ENCODE measurements at places on chromosomes 2 and 18.

DNA sequence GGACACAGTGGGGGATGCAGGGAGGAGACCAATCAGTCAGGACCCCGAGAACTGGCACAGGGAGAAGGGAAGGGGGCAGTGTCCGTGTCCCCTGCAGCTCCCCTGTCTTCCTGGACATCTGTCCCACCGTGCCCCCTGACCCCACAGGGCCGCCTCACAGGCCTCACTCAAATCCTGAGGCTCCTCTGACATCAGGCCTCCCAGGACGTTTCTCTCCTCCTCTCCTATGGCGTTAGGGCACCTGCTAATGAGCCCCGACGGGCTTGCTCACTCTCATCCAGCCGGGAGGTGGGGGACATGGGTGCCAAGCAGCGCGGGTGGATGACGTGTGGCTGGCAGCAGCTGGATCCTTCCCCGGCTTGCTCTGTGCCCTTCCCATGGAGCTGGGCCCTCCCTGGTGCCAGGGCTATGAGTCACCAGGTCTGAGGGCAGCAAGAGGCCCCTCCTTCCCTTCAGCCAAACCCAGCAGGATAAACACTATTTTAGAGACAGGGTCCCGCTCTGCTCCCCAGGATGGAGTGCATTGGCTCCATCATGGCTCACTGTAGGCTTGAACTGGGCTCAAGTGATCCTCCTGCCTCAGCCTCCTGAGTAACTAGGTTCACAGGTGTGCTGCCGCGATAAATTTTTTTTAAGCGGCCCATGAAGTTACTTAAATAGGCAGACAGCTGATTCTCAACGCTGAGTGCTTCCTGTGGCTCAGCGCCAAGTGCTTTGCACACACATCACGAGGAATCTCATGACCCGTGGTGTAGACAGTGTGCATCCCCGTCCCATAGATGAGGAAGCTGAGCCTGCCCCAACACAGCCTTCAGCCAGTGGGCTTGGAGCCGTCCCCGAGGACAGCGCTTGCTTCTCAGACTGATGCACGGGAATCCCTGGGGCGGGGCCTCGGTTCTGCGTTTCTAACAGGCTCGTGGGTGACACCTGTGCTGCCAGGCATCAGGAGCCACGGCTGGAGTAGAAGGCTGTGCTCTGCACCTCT lies 64.5 kb upstream of the HDAC4 start:
- DNase-seq, result peak; percentile 71

DNA sequence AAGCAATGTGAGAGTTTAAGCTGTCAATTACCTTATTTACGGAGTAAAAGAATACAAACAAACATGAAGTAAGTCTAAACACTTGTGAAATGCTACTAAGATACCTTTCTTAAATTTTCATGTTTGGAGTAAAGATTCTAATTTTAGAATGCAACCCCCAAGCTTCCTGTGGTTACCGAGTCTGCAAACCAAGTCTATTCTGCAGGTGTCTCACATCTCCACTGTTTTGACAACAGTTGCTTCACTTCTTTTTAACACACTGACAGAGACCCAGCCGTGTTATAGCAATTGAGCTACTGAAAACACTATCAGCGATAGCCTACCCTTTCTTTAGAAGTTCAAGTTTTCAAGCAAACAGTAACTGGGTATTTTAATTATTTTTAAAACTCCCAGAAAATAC lies 608.3 kb downstream of the ERBB4 start:
- DNase-seq, result no peak

GRCh38 chr2:30625701-30626100 lies 178.7 kb downstream of the LCLAT1 start:
- peak; percentile 20 for DNase-seq

DNA sequence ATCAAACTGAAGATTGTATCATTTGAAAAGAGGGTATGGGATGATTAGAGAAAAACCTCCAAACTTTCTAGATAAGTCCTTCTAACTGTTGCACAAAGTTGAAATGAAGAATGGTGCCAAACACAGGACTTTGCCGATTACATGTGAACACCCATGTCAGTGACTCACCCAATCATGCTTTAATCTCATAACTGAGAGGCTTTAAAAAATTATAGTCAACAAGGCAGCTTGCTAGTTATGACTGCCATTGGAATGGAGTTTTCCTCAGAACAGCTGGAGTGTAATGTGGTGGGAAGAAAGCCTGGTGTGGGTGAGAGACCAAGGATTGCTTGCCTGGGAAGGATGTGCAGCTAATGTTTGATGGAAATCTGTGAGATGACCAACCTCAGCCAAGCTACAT lies 98.2 kb upstream of the ALPP start:
- DNase-seq, result no peak

GRCh38 chr2:41610501-41611190 lies 437.2 kb upstream of the PKDCC start:
- no peak for DNase-seq

DNA sequence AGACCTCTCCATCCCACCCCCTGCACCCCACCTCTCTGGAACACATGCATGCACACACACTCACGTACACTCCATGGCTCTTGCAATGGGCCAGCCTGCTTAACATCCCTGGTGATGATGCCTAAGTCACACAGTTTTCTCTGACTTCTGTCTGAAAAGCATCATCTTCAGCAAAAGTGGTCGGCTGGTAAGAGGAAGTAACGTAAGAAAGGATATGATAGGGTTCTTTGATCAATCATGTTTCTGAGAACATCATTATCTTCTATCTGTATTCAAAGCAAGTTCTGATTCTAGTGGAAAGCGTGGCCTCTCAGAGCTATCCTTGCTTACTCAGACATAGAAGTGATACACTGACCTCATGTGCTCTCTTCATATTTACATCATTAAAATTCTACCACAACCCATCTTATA lies 11.4 kb upstream of the NDUFV2 start:
- no peak for DNase-seq

- DNase-seq, result no peak
Measured at GRCh38 chr2:70834881-70835280, 735 bp downstream of the CD207 start.

- no peak for DNase-seq
Measured at GRCh38 chr2:199646439-199646838, 188.7 kb upstream of the SATB2 start.

- peak; percentile 65 for DNase-seq
Measured at GRCh38 chr2:193584522-193584938, 1389.8 kb upstream of the TMEFF2 start.

Measured in kidney tubule cell (primary cell).